Mesothelial cell of epicardium (in vitro differentiated cells): ENCODE measurements at places on chromosomes 5 and 9.

DNA sequence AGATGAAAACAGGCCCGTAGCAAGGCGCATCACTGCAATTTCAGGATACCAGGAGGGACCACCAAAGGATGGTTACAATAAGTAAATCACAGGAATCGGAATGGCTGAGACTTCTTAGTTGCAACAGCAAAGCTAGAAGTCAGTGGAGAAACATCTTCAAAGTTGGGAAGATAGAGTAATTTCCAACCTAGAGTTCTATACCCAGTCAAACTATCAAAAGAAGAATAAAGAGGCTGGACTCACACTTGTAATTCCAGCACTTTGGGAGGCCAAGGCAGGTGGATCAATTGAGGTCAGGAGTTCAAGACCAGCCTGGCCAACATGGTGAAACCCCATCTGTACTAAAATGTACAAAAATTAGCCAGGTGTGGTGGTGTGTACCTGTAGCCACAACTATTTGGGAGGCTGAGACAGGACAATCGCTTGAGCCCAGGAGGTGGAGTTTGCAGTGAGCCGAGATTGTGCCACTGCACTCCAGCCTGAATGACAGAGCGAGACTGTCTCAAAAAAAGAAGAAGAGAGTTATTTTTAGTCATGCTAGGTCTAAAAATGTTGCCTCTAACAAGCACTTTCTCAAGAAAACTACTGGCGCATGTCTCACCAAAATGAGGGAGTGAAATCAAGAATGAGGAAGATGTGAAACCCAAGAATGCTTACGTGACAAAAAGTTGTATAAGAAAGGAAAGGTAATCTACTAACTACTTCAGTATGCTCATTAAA lies 267.7 kb downstream of the DENND1A start:
- no peak for DNase-seq
- H3K27ac ChIP-seq: no peak overlapping the region
- peaks cover 51% of the 10 kb centered on the region for H3K36me3 ChIP-seq
- no peak overlapping the region for H3K4me3 ChIP-seq

- H3K4me1 ChIP-seq: no peaks in the 10 kb centered on the region
- H3K4me3 ChIP-seq: no peak overlapping the region
- H3K27ac ChIP-seq: no peak overlapping the region
- no peak for DNase-seq
- H3K27me3 ChIP-seq: no peaks in the 10 kb centered on the region
- H3K36me3 ChIP-seq: peaks cover 3% of the 10 kb centered on the region
These were observed 192.4 kb downstream of the HSPA4 start for GRCh38 chr5:133244242-133244641.

DNA sequence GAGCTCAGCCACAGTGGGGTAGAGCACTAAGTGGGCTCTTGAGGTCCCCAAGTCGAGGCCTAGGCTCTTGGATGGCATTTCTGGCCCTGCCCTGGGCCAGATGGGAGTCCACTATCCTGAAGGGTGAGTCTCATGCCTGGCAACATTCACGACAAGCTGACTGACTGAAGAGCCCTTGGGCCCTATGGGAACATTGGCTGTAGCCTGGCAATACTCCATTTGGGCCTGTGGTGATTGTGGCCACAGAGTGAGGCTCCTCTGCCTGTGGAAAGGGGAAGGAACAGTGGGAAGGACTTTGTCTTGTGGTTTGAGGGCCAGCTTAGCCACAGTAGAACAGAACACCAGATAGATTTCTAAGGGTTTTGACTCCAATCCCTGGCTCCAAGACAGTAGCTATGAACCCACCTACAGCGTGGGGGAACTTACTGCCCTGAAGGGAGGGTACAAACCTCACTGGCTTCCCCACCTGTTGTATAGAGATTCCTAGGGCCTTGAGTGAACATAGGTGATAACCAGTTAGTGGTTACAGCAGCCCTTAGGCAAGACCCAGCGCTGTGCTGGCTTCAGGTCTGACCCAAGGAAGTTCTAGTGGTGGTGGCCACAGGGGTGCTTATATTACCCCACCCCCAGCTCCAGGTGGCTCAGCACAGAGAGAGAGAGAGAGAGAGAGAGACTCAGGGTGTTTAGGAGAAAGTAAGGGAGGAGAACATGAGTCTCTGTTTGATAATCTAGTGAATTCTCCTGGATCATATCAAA lies 72.4 kb downstream of the KIAA0825 start:
- H3K4me3 ChIP-seq: no peak overlapping the region
- no peak overlapping the region for H3K27ac ChIP-seq
- H3K36me3 ChIP-seq: peaks cover 13% of the 10 kb centered on the region
- no peak for DNase-seq

- no peak overlapping the region for H3K4me3 ChIP-seq
- H3K27me3 ChIP-seq: no peaks in the 10 kb centered on the region
- H3K36me3 ChIP-seq: no peaks in the 10 kb centered on the region
- no peak for DNase-seq
- H3K4me1 ChIP-seq: peaks cover 3% of the 10 kb centered on the region
These were observed 10.6 kb upstream of the PWWP2A start for GRCh38 chr5:160129841-160130240.
